ENCODE measurements at places on chromosomes 4 and X.
A peak's percentile ranks its signal among the peaks of the same experiment; 100 is the strongest.

GRCh38 chrX:15277604-15278003 is 7.7 kb upstream of the ASB9 start:
- DNase-seq: no peak

GRCh38 chr4:158080354-158080753 is 92.5 kb downstream of the GASK1B start:
- DNase-seq: no peak

- DNase-seq: no peak
These were observed 59.9 kb downstream of the CHIC2 start for GRCh38 chr4:54004463-54004862.

DNA sequence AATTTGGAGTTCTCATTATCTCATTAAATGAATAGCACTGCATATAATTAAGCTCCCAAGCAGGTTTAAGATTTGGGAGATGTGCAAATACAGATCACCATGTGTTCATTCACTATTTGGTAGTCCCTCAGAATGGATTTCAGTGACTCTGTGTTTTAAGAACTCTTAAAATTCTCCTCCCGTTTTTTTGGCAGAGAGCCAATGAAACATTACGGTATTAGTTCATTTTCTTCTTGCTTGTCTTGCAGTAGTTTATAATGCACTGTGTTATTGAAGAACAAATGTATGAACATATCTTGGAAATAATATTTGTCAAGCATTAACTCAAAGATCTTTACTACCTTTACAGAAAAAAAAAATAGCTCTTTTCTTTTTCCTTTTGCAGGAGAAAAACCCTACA is 32.7 kb downstream of the KLF3 start:
- DNase-seq: no peak

DNA sequence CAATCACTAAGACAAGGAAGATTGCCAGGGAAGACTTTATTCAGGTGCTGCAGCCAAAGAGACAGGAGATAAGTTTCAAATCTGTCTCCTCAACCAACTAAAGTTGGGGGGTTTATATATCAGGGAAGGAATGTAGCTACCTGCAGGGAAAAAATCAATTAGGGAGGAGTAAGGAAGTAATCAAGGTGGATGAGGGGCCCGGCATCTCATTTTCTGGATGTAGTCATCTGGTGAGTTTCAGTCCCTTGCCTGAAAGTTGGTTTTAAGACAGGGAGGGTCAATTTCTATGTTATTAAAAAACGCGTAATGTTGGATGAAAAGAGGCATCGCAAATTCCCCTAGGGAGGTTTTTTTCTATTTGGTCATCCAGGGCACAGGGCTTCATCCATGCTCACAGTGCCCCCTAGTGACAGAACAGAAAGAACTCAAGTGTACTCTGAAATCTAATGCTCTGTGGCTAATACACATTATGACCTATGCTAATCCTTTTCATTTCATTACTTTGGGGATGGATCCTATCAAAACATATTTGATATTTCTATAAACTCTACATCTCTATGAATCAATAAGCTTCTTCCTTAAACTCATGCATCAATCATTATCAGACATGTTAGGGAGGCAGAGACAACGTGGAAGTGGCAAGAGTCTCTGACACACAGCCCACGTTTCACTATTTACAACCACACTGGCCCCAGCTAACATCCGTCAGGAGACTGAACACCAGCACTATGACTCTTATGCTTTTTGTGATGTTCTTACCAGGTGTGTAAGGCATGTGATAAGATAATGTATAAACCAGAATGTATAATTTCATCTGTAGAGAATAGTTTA is 1577.0 kb upstream of the TENM3 start:
- peak; percentile 19 for DNase-seq

- peak; percentile 91 for DNase-seq
These were observed at the start of gene PDK3 for GRCh38 chrX:24464836-24465531. Gene PDK3, plus strand, starts transcription at chrX:24465286. Its CDS starts 170 bp downstream, at chrX:24465456.

DNA sequence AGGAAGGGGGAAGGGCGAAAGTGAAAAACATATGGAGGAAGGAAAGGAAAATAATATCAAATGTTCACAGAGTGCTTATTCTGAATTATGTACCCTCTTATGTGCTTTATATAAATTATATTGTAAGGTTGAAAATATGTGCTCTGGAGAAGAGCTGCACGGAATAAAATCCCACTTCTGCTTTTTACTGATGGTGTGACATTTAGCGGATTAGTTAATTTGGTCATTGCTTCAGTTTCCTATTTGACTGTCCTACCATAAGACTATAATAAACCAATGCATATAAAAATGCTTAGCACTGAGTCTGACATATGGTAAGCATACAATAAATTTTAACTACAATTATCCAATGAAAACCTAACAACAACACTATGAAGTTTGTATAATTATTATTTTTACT is 86.2 kb downstream of the NPFFR2 start:
- no peak for DNase-seq

DNA sequence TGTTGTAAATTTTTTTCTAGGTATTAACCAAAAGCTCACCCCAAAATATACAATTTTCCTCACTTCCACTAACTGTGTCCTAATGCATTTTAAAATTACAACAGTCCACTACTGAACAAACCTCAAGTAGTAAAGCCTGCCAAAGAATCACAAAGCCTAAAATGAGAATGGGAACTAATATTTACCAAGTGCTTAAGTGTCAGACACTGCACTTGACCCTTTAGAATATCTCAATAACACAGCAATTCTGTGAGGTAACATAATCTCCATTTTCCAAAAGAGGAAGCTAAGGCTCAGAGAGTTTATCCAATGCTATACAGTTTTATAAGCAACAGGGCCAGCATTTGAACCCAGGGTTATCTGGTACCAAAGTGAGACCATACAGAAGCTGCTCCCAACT is 4.9 kb downstream of the SLC9A7 start:
- DNase-seq: no peak

- DNase-seq: no peak
These were observed 352.9 kb downstream of the RAPGEF2 start for GRCh38 chr4:159455675-159456237.

- no peak for DNase-seq
These were observed 435.6 kb downstream of the GPM6A start for GRCh38 chr4:175376287-175376977.

GRCh38 chrX:133921086-133921485 is 64.3 kb downstream of the GPC3 start:
- DNase-seq: no peak

- no peak for DNase-seq
These were observed 6.8 kb downstream of the TBC1D19 start for GRCh38 chr4:26590639-26591038.

DNA sequence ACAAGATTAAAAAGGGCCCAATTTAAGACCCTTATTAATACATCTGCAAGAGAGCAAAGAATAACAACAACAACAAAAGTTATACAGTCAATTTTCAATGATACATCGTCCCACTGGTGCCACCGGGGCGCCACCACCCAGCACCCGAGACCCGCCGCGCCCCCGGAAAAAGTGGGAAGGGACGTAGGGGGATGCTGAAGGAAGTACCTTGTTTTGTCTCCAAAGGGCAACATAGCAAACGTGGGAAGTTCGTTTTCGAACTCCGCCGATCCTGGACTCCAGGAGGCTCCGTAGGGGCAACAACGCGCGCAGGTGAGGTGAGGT is 1.7 kb downstream of the PDE5A start:
- no peak for DNase-seq

GRCh38 chr4:40937140-40937725 is 187.5 kb downstream of the NSUN7 start:
- DNase-seq: no peak

DNA sequence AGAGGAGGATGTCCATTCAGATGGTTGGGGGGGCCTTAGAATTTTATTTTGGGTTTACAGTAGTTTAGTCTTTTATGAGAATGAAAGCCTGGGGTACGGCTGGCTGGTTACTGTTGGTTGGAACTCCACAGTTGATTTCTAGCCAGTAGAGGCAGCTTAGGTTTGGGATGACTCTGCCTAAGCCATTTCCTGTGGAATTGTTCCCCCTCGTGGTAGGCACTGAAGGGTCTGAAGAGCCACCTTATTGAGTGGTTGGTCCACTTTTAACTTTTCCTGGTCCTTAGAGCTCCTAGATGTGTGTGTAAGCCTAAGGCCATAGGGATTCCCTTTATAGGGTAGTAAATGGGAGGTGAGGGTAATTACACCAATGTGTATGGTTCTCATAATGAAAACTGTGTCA is 19.7 kb downstream of the SPIN3 start:
- DNase-seq: no peak

GRCh38 chr4:121913667-121914066 is 38.2 kb downstream of the TRPC3 start:
- DNase-seq: no peak

GRCh38 chrX:39731735-39732134 is 366.0 kb downstream of the BCOR start:
- no peak for DNase-seq

DNA sequence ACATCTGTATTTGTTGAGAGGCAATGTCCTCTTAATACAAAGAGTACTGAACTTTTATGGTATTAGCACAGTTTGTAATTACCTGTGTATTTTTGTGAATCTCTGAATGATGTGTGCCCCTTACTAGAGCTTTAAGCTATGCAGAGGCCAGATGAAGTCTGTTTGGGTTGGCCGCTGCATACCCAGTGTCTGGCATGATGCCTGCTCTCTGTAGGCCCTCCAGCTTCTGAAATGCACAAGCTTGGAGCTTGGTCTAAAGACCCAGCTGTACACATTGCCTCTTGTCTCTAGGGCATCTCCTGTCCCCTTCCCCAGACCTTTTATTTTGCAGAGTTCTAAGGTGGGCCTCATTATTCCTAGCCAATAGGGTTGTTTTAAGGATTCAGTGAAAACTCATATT is 68.6 kb downstream of the CDS1 start:
- DNase-seq: no peak

GRCh38 chr4:82231806-82232205 is 142.0 kb downstream of the HNRNPD start:
- DNase-seq: no peak

DNA sequence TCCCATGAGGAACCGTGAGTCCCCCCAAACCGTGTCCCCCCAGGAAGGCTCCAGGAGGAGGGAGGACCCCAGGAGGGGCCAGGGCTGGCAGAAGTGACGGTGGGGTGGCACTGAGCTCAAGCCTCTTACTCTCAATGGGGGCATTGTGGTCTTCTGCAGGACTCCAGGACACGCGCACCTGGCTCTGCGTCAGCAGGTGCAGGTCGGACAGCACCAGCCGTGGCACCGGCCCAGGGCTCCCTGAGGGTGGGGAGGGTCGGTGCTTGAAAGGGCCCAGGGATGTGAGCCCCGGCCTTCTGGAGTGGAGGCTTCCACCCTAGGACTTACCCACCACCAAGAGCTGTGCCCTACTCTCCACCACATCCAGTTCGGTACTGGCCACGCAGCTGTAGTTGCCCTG is 18.3 kb downstream of the L1CAM start:
- DNase-seq: no peak

DNA sequence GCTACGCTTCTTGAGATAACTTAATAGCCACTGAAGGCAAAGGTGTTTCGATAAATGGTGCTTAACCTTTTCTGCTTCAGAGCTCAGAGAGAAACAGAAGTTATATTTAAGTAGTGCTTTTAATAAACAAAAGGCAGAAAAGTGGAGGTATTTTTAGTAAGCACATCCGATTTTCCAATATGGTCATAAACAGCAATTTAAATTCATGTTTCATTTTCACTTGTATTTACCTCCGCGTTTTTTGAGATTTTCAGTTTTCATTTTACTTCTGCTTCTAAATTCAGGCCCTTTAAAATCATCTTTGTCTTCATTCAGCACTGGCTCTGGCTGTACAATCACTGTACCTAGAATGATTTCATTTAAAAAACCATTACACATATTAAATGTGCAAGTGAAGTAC is 92.4 kb downstream of the ATRX start:
- no peak for DNase-seq

- no peak for DNase-seq
These were observed 104.8 kb upstream of the KIT start for GRCh38 chr4:54553001-54553400.

DNA sequence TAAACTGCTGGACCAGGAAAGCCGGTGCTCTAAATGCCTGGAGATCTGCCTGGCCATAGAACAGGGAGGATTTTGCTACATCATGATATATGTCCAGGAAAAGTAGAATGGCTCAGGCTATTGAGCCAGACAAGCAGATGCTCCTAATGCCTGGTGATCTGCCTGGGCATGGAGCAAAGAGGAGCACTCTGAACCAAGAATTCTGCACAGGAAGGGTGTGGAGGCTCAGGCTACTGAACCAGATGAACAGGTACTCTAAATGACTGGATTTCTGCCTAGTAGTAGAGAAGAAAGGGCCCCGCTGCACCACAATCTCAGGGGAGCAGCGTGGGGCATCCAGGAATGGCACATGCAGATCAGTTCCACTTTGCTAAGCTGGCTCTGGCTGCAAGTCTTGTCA is 607.9 kb downstream of the ANKRD50 start:
- DNase-seq: no peak

GRCh38 chrX:96361844-96362243 is 322.8 kb upstream of the DIAPH2 start:
- no peak for DNase-seq

DNA sequence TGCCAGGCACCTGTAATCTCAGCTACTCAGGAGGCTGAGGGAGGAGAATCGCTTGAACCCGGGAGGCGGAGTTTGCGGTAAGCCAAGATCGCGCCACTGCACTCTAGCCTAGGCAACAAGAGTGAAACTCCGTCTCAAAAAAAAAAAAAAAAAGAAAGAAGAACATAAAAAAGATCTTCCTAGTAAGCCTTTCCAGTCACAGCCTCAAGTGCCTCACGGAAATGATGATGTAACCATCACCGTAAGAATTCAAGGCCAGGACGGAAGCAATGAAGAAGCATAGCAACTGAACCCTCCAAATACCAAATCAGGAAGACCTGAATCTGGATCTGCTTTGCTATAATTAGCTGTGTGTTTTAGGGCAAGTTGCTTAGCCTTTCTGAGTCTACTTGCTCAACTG is 28.8 kb downstream of the RBM47 start:
- no peak for DNase-seq

GRCh38 chrX:68490644-68491043 is 8.2 kb upstream of the YIPF6 start:
- no peak for DNase-seq

- DNase-seq: no peak
These were observed 113.1 kb upstream of the INPP4B start for GRCh38 chr4:142959173-142959572.

DNA sequence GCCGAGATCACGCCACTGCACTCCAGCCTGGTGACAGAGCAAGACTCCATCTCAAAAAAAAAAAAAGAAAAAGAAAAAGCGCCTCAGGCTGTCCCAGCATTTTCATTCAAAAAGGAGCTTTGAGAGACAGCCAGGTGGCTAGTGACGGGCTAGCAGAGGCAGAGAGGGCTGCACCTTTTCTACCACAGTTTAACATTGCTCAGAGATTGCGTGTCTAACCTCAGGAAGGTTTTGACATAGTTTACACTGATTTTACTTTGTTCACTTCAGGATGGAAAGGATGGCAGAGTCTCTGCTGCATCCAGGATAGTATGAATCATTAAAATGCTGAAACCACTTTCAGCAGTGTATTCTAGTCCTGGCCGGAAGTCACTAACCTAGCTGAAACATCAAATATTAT is 28.1 kb downstream of the ZFP42 start:
- DNase-seq: no peak

DNA sequence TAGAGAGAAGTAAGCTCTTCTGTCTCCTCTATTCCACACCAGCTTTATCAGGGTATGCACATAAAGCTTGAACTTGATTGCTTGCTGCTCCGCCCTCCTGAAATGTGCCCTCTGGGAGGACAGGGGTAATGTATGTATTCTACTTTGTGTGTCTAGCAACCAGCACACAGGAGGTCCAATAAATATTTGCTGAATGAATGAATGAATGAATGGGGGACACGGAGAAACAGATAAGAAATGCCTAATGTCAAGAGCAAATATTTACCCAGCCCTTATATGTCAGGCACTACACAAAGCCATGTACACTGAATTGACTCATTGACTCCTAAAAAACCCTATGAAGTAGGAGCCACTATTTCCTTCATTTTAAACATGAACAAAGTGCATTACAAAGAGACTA is 2.3 kb upstream of the MSL3 start:
- DNase-seq: no peak
